ENCODE measurements at places on chromosomes 12 and 14.

DNA sequence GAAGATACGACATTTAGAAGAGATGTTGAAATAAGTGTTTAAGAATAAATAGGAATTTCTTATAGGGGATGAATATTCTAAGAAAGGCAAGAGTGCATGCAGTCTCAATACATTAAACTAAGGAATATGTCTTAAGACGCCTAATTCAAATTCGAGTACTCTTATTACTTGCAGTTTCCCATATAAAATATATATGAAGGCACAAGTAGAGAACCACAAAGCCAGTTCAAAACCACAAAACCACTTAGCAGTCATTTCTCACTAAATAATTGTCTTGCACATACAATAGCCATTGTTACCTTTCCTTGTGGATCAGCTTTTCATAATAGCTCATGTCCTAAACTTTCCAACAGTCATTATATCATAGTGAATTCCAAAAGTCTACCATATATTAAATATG, 91.0 kb upstream of the MON2 start:
- DNase-seq, result no peak

GRCh38 chr12:52946797-52947547, 1.9 kb upstream of the KRT18 start:
- no peak for DNase-seq

- DNase-seq, result no peak
Observed at GRCh38 chr12:92226071-92226661, 80.5 kb upstream of the BTG1 start.

GRCh38 chr14:53412819-53413675, 259.9 kb upstream of the DDHD1 start:
- DNase-seq, result no peak

GRCh38 chr12:52006726-52007157, at the start of gene TAMALIN:
TAMALIN (plus strand) TSS chr12:52006946; CDS start chr12:52007020, 74 bp downstream.
- peak; percentile 51 for DNase-seq

- no peak for DNase-seq
Observed at GRCh38 chr14:59275668-59276067, 87.2 kb downstream of the DAAM1 start.

- DNase-seq, result no peak
Observed at GRCh38 chr14:35458442-35458841, 53.9 kb upstream of the NFKBIA start.

DNA sequence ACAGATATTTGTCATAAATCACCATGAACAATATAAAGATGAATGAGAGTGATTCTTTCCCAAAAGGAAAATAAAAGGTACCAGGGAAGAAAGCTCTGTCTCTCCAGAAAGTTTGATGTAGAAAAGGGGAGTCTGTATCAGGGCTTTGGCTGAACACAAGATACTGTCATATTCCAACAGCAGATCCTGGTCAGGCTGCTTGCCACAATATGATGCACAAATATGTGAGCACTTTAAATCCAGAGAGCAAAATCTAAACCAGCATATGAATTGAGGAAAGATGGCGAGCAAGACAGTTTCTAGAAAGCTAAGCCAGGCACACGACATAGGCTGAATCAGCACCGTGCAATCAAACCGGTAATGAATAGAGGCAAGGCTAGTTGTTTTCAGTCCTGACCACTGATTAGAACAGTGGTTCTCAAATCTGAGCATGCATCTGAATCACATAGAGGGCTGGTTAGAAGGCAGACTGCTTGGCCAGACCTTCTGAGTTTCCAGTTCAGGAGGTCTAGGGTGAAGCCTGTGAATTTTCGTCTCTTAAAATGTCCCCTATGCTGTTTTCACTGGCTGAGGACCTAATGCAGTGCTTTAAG, 60.7 kb downstream of the PLCZ1 start:
- no peak for DNase-seq

GRCh38 chr14:99540196-99541032, 59.2 kb downstream of the CCNK start:
- DNase-seq, result no peak

GRCh38 chr12:96301732-96302131, 98.5 kb downstream of the CDK17 start:
- DNase-seq, result no peak

GRCh38 chr12:110577864-110578693, 5.0 kb downstream of the PPTC7 start:
- DNase-seq, result no peak

DNA sequence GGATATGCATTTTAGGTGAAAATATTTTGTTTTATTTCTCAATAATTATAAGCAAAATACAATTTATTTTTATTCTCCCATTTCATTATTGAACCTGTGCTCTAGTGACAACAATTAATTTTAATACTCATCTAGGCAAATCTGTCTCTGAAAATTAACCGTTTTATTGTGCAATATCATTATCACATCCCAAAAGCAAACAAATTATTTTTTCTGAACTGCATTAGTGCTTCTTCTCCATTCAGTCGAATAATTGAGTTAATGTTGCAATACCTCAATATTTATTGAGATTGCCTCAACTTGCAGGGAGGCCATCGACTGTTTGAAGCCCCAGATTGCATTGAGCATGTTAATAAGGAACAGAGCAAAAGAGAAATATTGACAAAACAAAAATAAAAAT, 303.2 kb upstream of the LRFN5 start:
- DNase-seq, result no peak

DNA sequence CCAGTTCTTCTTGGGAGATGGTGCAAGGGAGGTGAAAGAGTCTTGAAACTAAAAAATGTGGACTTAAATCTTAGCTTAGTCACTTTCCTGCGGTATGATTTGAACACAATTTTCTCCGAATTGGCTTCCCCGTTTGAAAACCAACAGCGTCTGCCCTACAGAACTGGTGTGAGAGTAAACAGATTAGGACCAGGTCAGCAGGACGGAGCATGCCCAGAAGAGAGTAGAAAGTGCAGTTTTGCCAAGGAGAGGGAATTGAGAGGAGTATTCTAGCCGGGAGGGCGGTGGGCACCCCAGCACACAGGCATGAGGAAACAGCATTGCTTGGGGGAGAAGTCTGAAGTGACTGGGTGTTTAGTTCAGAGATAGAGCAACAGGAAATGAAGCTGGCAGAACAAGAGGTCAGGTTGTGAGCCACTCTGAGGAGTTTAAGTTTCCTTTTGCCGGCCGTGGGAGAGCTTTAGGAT, 927.1 kb downstream of the VRK1 start:
- no peak for DNase-seq

DNA sequence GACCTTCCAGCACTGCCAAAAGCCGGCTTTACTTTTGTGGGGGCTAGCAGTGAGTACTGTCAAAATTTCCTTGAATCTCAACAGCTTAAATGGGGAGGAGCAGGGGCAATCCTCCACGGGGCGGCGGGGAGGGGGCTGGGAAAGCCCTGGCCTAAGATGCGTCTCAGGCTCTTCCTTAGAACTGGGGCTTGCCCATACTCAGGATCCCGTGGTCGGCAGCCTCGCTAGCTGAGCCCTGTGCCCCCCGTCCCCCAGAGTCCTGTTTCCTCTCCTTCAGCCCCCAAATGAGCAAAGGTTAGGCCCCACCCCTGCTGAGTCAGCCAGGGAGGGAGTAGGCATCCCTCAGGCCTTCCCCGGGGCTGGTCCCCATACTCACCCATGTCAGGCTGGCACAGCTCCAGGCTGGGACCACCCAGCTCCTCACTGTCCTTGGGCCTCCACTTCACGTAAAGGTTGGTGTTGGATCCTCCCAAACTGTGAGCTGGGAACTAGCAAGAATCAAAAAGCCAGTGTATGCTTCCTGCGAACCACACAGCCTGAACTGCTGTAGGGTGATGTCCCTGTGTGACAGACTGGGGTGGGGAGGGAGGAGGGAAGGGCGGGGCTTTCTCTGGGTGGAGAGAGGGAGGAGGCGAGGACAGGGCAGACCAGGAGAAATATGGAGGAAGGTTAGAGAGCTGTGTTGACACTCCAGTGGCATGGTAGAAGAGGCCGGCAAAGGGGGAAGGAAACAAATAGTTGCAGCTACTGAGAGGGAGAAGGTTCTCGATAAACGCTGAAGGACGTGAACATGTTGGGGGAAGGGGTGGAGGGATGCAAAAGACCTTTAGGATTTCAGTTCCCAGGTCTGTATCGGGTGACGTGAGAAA, 5.9 kb upstream of the BAZ2A start:
- DNase-seq, result peak; percentile 43

DNA sequence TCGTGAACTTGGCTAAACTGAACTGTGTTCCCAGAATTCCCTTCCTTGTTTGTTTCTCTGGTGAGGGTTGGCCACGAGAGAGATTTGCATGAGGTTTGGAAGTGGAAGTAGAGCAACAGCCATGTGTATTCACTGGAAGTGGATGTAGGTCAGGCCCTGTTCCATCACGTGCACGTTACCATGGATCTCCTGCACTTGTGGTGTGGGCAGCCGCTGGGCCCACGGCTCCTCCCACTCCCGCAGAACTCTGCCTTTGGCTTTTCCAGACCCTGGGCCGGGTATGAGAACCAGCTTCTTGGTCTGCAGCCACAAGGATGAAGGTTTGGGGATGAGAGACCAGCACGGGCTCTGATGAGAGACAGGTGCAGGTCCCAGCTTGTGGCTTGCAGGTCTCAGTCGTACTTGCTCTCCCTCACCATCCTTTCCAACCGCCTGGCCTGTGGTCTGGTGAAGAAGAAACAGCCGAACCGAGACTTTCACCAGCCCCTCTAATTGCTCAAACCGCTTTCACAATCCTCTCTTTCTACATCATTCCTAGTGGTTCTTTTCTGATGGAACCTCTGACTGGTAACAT, 94.9 kb downstream of the DUSP16 start:
- DNase-seq, result no peak

GRCh38 chr14:54681811-54682261, 114.9 kb downstream of the SAMD4A start:
- no peak for DNase-seq

GRCh38 chr12:61009192-61009591, 1251.0 kb upstream of the USP15 start:
- no peak for DNase-seq

GRCh38 chr12:12784911-12785814, at the start of gene APOLD1:
APOLD1 (plus strand) TSS chr12:12785659; CDS start chr12:12785692, 33 bp downstream.
- no peak for DNase-seq

DNA sequence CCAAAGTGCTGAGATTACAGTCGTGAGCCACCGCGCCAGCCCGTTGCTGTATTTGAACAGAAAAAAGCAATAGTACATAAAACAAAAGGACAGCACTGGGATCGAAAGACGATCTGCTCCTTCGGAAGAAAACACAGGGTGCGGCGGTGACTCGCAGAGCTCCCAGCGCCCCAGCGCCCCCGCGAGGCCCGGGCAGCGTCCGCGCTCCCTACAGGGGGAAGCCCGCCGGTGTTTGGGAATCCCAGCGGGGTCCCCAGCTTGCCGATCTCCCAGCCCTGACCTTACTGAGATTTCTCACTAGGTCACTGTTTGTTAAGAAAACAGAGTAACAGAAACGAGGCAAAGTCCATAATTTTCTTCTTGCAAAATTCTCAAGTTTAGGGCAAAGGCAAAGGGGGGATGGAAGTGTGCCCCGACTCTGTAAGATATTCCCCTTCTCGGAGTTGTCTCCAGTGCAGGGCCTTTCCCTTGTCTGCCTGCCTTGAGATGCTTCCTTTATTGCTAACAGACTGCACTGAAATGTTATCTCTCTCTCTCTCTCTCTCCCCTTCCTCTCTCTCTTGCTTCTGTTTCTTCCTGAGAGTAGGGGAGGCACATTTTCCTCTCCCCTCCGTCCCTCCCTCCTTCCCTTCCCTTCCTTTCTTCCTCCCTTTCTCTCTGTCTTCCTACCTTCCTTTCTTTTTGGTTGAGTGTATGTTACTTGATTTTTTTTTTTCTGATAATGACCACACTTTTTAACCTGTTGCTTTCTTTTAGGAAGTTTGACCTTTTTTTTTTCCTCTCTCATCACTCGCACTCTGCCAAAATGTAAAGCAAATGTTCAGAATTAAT, 91.9 kb downstream of the TMEM30B start:
- no peak for DNase-seq

- DNase-seq, result no peak
Observed at GRCh38 chr14:102094101-102094500, 7.3 kb upstream of the HSP90AA1 start.

GRCh38 chr12:78442454-78442801, 422.1 kb upstream of the SYT1 start:
- no peak for DNase-seq

DNA sequence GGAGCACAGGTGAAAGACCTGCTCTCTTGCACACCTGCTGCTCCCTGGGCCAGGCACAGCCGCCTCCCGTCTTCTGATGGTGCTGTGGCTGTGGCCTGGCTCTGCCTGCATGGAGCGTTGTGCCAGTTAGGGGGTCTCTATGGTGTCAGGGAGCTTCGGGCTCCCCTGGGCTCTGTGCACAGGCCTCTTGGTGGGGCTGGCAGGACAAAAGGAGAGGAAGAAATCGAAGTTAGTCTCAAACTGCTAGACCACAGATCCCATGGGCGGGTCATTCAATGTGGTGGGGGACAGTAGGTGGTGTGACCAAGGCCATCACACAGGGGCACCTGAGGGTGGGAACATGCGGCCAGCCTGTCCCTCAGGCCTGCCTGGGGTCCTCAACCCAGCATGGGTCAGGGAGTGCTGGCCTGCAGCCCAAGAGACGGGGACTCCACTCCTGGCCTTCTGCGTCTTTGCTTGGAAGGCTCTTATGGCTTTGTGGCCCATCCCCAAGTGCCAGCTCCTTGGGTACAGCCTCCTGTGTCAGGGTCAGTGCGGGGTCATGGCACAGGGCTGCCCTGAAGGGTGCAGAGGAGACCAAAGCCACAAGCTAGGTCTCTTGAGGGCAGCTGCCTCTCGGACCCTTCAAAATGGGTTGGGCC, 84.1 kb downstream of the KIF26A start:
- DNase-seq, result no peak

DNA sequence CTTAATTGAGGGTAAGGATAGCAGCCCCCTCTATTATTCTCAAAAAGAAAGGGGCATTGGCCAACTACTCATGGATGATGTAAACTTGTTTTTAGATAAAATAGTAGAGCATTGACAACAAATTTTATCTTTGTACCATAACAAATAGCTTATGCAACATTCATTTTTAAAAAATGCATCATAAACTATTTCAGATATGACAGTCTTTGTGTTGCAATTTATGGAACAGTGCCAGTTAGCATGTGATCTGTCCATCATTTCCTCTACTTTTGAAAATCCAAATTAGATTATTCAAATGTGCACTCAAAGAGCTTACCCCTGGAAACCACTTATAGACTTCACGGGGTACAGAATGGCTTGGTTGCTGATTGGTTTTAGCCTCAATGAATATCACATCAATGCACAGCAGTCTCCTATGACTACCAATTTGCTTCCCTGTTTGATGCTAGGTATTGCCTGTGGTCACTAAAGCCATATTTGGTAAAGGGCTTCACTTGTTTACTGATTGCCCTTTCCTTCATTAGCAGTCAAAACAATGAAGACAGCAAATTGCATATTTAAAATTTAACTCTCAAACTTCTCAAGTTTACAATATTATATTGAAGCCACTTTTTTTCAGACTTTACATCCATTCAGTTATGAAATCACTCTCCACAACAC, 274.9 kb upstream of the MGAT4C start:
- no peak for DNase-seq

- no peak for DNase-seq
Observed at GRCh38 chr14:88030079-88030478, 25.1 kb downstream of the GPR65 start.

GRCh38 chr12:49108958-49109404, 1.7 kb downstream of the LMBR1L start:
- no peak for DNase-seq

Measured in activated naive CD4-positive, alpha-beta T cell (primary cell).